Muscle of leg (tissue), 16 donors: ENCODE measurements at places on chromosomes 2 and 18. TPM values are rescaled to one million over a fixed set of nuclear protein-coding genes. Genes with fewer than 3 reads are reported as not detected.
A peak's percentile ranks its signal among the peaks of the same experiment; 100 is the strongest.

DNA sequence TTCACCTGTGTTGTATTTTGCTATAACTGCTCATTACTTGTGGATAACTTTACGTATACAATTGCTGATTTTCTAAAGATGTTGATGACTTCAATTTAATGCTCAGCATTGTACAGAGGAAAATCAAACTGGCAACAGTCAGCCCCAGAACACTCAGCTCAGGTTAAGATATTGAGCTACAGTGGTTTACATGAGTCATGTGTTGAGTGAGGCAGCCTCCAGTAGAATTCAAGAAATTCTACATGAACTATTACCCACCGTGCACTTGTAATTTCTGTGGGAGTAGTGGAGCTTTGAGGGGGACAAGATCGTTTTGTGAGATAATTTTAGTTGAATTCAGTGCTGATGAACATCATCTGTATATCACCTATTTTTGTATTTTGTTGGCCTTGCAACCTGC, 292.3 kb downstream of the ALPK2 start:
- H3K4me1 ChIP-seq = peaks cover 20% of the 10 kb centered on the region
- no peak for DNase-seq

DNA sequence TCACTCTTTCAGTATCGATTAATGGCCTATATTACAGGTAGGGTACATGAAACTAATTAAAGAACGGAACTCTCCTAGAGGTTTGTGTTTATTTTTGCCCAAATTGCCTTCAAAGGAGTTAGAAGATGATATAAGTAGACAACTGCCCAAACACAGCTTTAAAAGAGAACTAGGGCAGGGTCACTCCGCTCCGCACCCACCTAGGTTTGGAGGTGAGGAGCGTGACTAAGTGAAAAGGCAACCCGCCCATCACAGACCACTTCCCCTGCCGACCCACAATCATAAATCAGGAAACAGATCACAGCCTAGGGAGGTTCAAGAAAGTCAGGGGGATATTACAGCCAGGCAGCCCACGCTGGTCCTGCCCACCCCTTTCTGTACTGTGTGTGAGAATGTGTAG, 166.7 kb downstream of the C1D start:
- no peak overlapping the region for H3K4me3 ChIP-seq
- H3K27ac ChIP-seq = no peak overlapping the region

- no peaks in the 10 kb centered on the region for H3K27me3 ChIP-seq
- no peak for DNase-seq
- peaks cover 52% of the 10 kb centered on the region for H3K36me3 ChIP-seq
- no peak overlapping the region for H3K27ac ChIP-seq
These were observed 96.5 kb downstream of the CCDC93 start for GRCh38 chr2:117917223-117917917.

DNA sequence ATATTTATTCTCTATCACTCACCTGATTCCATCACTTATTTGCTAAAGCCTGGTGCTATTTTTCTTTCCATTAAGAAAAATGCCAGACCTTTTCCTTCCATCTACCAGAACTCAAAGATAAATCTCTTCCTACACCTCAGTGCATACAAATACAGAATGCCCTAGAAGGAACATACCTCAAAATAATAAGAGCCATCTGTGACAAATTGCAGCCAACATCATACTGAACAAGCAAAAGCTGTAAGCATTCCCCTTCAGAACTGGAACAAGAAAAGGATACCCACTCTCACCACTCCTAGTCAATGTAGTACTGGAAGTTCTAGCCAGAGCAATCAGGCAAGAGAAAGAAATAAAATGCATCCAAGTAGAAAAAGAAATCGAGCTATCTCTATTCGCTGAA, 315.9 kb upstream of the UBE2E3 start:
- H3K27ac ChIP-seq = no peak overlapping the region
- H3K4me3 ChIP-seq = no peak overlapping the region
- no peaks in the 10 kb centered on the region for H3K36me3 ChIP-seq
- DNase-seq = no peak
- H3K4me1 ChIP-seq = no peaks in the 10 kb centered on the region
- no peaks in the 10 kb centered on the region for H3K27me3 ChIP-seq

GRCh38 chr18:79844999-79845563, 47.3 kb downstream of the KCNG2 start:
- no peak overlapping the region for H3K27ac ChIP-seq
- DNase-seq = no peak
- H3K4me3 ChIP-seq = no peak overlapping the region
- peaks cover 4% of the 10 kb centered on the region for H3K4me1 ChIP-seq

- peaks cover 3% of the 10 kb centered on the region for H3K27me3 ChIP-seq
- DNase-seq = no peak
- no peak overlapping the region for H3K4me3 ChIP-seq
- no peaks in the 10 kb centered on the region for H3K36me3 ChIP-seq
These were observed 38.2 kb upstream of the MARCO start for GRCh38 chr2:118903551-118904479.

DNA sequence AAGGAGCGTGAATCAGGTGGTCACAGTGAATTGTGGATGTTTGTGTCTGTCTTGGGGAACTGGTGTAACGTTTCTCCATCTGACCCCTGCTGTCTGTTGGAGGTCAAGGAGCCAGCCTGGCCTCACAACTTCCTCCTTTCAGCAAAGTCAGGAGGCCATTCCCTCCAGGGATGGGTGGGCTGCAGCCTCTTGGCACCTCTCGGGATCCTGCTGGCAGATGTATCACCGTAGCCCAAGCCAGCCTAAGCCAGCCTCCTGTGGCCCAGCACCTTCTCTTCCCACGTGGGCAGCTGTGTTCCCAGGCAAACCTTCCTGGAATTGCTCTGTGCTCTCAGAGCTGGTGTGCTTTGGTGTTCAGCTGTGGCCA, 30.5 kb downstream of the HPCAL1 start:
- no peak for DNase-seq
- no peaks in the 10 kb centered on the region for H3K36me3 ChIP-seq
- H3K27ac ChIP-seq = no peak overlapping the region
- no peak overlapping the region for H3K4me3 ChIP-seq

DNA sequence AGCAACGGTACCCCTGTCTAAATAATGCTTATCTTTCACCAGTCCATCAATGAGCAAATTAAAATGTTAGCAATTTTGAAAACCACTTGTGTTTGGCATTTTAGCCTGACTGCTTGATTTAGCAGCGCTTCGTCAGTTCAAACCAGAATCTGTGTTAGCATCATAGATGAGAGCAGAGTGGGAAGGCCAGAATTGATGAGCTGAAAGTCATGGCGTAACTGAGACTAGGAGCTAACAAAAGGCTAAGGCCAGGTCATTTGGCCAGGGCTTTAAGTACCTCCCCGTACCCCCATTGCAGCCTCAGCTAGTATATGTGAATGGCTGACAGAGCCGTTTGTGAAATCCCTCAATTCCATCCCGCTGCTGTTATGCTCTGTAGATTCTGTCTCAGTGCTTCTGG, 16.0 kb downstream of the APCDD1 start:
- no peak overlapping the region for H3K4me3 ChIP-seq
- no peaks in the 10 kb centered on the region for H3K27me3 ChIP-seq
- DNase-seq = no peak
- H3K27ac ChIP-seq = no peak overlapping the region

DNA sequence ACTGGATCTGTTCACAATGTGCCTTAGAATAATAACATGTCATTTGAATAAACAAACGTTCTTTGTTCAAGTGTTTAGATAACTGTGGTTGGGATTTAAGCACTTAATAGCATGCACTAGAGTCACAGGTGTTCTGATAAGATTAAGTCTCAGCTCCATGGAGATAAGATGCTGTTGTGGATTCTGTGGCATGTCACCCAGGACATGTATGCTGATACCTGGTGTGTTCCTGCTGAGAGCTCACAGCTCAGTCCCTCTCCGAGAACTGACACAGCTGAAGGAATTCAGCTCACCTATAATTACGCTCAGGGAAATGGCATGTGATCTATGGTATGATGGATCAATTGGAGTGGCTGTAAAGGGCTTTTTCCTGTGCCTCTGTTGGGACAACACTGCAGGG, 75.4 kb upstream of the ST6GAL2 start:
- no peaks in the 10 kb centered on the region for H3K27me3 ChIP-seq
- DNase-seq = no peak
- no peaks in the 10 kb centered on the region for H3K4me1 ChIP-seq
- H3K4me3 ChIP-seq = no peak overlapping the region

GRCh38 chr2:12096051-12096787, 349.8 kb downstream of the LPIN1 start:
- no peaks in the 10 kb centered on the region for H3K36me3 ChIP-seq
- no peak for DNase-seq
- peaks cover 2% of the 10 kb centered on the region for H3K4me1 ChIP-seq
- H3K27me3 ChIP-seq = no peaks in the 10 kb centered on the region
- no peak overlapping the region for H3K27ac ChIP-seq

GRCh38 chr2:172046080-172046678, 39.1 kb upstream of the DLX1 start:
- H3K27me3 ChIP-seq = no peaks in the 10 kb centered on the region
- H3K4me3 ChIP-seq = no peak overlapping the region
- no peak overlapping the region for H3K27ac ChIP-seq

DNA sequence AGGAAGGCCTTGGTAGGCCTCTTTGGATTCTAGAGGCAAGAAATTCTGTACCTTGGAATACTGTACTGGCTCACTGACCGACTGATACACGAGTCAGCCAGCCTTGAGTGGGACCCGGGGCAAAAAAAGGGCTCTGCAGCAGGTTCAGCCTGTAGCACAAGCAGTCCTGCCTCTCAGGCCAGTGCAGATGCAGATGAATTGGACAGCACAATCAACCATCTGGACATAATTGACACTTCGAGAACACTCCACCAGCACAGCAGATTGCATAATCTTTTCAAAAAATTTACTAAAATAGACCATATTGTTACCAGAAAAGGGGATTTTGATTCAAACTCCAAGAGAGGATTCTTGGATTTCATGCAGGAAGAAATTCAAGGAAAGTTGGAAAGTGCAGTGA, 241.6 kb downstream of the RPIA start:
- peak; percentile 94 for DNase-seq
- no peaks in the 10 kb centered on the region for H3K27me3 ChIP-seq
- peak overlapping the region; percentile 79 for H3K27ac ChIP-seq
- no peaks in the 10 kb centered on the region for H3K36me3 ChIP-seq
- H3K4me1 ChIP-seq = peaks cover 8% of the 10 kb centered on the region

DNA sequence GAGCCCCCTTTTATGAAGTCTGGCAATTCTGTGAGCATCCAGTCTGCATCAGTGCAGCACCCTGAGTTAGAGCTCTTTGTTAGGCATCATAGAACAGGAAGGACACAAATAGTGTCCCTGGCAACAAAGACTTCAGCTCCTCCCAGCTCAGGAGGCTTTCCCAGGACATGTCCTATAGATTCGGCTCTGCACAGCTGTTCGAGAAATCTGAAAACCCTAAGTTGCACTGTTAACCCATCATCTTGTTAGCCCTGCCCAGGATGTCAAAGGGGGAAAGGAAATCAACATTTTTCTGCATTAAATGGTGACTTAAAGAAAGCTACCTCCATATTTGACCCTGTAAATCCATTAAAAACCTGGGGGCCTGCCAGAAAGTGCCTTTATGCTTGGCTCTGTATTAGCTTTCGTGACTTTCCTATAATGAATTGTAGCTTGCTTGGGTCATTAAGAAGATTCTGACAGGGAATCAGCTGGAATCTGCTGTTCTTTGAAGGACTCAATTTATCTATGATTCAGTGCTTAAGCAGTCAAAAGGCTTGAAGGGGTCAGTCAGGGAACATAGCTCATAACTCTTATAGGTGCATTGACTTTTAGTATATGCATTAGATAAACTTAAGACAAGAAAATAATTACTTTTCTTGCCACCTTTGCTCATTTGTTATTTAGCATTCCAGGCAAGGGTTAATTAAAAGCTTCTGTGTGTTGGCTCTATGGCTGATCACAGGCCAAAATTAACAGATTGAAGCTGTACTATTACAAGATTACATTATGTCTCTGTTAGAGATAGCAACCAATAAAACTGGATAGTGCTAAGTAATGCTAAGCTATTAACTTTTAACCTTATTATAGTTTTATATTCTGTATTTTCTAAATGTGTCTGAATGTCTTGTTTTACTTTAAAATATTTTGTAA, 20.6 kb downstream of the ERMN start:
- peaks cover 2% of the 10 kb centered on the region for H3K4me1 ChIP-seq
- no peak overlapping the region for H3K27ac ChIP-seq
- H3K27me3 ChIP-seq = no peaks in the 10 kb centered on the region

DNA sequence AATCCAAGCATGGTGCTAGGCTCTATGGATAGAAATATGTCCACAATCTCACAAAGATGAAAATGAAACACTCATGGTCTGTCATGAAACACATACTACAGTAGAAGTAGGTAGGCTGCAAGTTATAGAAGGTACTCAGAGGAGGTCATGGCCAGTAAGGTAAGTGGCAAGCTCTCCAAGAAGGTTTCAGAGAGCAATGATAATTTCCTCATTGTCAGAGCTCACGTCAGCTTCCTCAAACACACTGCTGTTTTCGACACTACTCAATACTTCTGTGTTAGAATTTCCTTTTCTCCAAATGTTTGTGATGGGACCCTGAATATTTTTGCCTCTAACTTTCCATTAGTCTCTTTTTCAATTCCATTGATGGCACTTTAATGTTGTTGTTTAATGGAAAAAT, 25.5 kb downstream of the CCDC141 start:
- H3K27ac ChIP-seq = no peak overlapping the region
- no peaks in the 10 kb centered on the region for H3K4me1 ChIP-seq
- no peaks in the 10 kb centered on the region for H3K36me3 ChIP-seq
- no peak overlapping the region for H3K4me3 ChIP-seq
- no peak for DNase-seq

The DYNAP gene
- not detected for total RNA-seq

The MRPL44 gene
- total RNA-seq = 30.9 TPM

The RAX gene
- total RNA-seq = not detected

The PROM2 gene
- total RNA-seq = 0.66 TPM

The GALR1 gene
- under 0.01 TPM for total RNA-seq

The ACADL gene
- total RNA-seq = 5.2 TPM
